ENCODE measurements at places on chromosomes 4 and X.

DNA sequence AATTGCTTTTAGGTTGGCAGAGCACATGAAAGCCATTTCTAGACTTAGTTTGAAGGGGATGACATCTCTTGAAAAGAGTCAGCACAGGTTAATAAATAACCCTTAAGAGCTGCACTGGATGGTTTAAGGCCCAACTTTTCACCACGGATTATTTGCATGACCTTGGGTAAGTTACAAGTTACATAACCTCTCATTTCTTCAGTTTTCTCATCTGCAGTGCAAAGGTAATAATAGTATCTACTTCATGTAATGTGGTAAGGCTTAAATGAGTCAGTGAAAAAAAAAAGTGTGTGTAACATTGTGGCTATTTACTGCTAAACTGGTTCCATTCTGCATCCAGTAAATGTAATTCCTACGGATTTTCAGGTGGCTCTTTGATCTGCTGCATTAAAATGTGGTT, 715.8 kb downstream of the CCSER1 start:
- no peak for DNase-seq

DNA sequence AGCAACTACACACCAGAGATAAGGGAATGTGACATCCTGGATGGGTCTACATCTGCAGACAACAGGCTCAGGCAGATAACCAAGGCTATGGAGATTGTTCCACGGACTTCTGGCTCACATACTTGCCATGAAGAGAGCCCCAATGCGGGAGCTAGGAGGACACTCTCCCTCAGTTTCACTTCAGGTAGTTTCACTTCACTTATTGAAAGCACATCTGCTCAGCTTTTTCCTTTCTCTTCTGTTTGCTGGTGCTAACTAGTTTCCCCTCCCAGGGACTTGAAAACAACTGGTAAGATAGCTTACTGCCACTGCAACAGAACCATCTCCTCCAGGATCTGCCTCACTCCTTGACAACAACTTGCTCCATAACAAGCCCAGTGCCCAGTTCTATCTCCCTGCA, 1.4 kb upstream of the CT47C1 start:
- no peak for DNase-seq

DNA sequence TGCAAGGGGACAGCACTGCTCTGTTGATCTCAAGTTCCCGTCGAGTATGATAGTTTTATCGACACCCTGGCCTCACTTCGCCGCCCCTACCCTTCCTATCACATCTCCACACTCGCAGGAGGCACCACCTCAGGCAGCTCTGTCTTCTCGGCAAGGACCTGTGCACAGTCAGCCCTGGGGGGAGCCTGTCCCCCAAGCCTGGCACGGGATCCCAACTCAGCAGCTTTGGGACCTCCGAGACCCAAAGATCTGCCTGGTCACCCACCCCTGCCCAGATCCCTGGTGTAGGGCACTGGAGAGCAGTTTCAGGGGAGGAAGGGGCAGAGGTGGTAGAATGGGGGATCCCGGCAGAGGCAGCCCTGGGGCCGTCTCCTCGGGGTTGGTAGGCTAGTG, 18.0 kb upstream of the UBA1 start:
- DNase-seq = no peak

- DNase-seq = no peak
These were observed 25.2 kb downstream of the MANBA start for GRCh38 chr4:102735582-102735981.

GRCh38 chrX:93461060-93461459, 212.3 kb downstream of the NAP1L3 start:
- no peak for DNase-seq

- no peak for DNase-seq
These were observed 208.8 kb downstream of the OR13H1 start for GRCh38 chrX:131752493-131753198.

GRCh38 chr4:149108626-149109025, 666.4 kb upstream of the NR3C2 start:
- DNase-seq = no peak

GRCh38 chr4:10587697-10588096, 96.9 kb downstream of the CLNK start:
- no peak for DNase-seq

- peak; percentile 60 for DNase-seq
These were observed 191.1 kb downstream of the KCTD8 start for GRCh38 chr4:44257461-44257860.

Data from globus pallidus (tissue), 1 donor.